NCI-H187 (cell line): ENCODE measurements at places on chromosomes 13 and 19.
A peak's percentile ranks its signal among the peaks of the same experiment; 100 is the strongest.

DNA sequence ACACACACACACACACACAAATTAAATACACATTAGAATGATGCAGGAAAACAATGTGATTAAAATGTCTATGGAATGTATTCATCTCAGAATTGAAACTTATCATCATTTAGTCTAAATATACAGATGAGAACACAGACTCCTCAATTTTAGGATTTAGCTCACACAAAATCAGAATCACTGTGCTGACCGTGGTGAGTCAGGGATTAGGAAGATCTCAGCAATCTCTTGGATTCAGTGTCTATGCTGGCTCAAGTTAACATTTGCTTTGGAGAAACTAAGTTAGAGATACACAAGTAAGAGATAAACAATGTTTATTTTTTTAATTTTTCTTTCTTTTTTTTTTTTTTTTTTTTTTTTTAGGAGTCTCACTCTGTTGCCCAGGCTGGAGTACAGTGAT is 323.6 kb downstream of the KLF12 start:
- DNase-seq, result no peak

DNA sequence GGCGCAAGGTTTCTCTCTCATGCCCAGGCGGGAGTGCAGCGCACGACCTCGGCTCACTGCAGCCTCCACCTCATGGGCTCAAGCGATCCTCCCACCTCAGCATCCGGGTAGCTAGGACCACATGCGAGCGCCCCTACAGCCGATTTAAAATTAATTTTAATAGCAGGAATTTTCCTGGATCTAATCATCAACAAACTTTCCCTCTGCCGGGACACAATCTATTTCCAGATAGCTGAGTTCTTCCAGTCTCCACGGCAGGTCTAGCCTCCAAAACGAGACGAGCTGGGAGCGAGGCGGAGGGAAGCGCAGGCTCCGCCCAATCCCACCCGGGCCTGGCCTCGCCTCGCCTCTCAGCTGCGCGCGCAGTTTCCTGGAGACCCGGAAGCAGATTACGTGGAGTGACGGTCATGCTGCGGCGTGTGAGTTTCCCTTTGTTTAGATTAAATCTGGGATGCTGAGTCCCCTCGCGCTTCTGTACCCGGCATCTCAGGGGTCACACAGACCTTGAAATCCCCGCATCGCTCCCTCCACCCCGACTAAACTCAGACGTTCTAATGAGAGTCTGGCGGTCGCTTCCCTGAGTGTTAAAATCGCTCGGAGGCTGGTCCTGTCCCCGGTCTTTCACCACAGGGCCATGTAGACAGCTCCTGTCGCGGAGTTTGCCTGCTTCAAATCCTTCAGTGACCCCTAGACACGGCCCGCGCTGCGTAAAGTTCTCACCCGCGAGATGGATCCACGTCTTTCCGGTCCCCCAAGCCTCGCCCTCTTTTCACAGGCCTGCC is at the start of gene ZNF880:
Gene ZNF880, plus strand, starts transcription at position 365 of the 782 bp plus-strand sequence. Its CDS starts 43 bp downstream, at position 408.
- DNase-seq, result peak; percentile 67

DNA sequence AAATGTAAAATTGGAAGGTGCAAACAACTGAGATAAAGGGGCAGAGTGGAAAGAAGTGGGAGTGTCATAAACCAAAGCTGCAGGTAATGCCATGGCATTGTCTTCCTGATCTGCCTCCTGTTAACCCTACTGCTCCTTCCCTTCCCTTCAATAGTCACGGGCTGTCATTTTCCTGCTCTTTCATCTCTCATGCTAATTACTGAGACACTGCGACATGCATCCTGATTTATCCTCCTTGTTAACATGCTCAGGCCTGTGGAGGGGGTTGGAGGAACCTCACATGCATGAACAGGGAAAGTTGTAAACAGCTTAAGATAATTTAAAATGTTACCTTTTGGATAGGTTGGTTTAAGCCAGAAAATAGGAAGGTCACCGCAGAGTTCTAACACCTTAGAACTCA is 27.2 kb downstream of the CNMD start:
- no peak for DNase-seq

DNA sequence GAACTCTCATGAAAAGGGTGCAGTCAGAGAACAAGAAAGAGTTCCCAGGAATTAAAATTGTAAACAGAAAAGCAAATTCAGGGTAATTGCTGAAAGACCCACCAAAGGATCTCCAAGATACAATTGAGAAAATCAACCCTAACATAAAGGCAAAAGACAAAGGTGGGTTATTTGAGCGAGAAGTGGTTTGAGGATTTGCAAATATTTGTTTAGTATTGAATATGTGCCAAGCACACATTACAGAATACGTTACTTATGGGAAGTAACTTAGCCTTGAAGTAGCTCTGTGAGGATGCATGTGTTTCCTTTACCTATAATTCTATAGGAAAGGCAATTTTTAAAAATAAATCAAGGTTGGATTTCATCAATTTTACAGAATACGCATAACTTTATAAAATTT is 10.0 kb upstream of the CEACAM21 start:
- no peak for DNase-seq

DNA sequence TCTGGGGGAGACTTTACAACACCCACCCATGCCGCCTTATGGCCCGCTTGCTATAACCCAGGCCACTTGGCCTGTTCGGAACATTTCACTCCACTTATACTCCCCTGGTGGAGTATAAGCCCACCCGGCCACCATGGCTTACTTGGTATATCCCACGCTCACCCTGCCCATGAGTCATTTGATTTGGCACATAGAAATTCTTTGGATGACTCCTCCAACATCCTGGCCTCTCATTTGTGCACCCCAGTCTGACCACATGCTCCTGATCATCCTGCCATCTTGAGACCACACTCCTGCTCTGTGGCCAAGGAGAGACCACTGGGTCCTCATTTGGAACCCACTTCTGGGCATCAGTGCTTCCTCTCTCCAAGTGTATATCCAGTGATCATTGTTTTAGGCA is 5.2 kb downstream of the SPACA6 start:
- no peak for DNase-seq

DNA sequence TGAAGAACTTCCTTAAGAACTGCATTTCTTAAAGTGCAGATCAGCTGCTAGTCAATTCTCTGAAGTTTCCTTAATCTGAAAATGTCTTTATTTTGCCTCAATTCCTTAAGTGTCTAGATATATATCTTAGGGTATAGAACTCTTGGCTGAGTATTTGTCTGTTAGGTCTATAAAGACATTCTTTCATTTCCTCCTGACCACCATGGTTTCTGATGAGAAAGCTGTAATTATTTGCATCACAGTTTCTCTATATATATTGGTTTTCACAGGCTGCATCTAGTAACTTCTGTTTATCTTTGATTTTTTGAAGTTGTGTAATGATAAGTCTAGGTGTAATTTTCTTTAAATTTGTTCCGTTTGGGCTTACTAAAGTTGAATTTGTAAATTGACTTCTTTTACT is 15.2 kb downstream of the NDFIP2 start:
- no peak for DNase-seq

DNA sequence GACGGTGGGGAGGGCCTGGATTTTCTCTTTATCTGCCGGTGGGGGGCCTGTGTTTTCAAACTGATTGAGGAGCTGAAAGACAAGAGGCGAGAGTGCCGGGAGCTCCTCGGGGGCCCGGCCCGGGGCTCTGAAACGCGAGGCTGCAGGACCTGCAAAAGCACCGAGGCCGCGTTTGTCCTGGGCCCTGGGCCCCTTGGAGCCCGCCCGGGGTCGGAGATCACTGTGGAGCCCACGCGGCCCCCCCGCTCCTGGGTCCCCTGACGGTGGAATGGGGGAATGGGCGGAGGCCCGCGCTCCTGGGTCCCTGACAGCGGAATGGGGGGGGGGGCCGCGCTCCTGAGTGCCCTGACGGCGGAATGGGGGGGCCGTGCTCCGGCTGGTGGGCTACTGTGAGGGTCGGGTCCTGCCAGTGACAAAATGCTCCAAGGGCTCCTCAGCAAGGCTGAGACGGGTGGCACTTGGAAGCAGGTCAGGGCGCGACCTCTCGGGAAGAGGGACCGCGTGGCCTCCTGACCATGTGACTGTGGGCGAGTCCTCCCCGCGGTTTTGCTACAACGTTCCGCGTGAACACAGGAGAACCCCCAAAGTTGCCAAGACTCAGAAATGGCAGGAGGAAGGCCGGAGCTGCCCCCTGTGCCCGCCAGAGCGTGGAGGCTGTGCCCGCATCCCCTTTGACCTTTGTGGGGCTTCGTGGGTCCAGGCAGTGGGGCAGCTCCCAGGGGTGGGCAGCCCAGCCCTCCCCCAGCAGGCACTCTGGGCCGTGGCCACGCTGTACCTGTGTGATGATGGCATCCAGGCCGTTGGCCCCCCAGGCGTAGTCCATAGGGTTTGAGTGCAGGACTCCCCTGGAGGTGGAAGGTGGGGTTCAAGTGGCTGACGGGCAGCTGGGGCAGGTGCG is 9.5 kb downstream of the FGF22 start:
- no peak for DNase-seq

GRCh38 chr19:33090179-33090578 is 9.2 kb downstream of the GPATCH1 start:
- no peak for DNase-seq

DNA sequence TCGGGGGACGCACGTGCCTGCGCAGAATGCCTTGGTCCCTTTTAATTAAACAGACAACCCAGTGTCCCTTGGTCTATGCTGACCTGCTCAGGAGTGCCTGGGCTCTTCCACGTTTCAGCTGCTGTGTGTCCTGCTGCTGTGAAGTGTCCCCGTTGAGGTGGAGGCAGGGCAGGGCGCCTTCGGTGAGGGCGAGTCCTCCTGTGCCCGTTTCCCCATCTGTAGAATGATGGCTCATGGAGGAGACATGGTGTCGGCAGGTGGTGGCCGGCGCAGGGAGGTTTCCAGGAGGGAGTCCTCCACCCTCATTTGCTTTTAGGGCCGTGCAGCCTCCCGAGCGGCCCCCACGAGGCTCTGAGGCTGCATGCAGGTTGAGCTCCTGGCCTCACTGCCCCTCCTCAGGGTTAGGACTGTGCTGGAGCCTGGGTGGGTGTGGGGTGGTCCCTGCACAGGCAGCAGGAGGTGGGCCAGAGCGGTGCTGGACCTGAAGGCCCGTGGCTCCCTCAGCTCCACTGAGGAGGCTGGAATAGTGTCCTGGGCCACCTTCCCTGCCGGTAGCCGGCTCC is 8.8 kb downstream of the STK11 start:
- no peak for DNase-seq

DNA sequence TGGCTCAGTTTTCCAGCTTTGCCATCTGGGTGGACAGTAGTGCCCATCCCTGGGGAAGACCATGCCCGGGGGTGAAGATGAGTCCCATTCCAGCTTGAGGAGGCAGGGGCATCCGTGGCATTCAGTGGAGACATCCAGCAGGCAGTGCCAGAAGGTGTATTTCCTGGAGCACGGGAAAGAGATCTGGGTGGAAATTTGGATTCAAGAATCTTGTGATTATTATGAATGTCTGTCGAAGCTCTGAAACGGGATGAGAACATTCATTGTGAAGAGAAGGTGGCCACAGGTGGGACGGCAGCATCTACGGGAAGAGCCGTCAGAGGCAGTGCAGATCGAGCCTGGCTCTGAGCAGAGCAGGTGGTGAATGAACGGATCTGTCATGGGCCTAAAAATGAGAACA is 167.3 kb upstream of the RNF113B start:
- no peak for DNase-seq

- no peak for DNase-seq
These were observed 1308.2 kb downstream of the PCDH9 start for GRCh38 chr13:65921933-65922332.

- no peak for DNase-seq
These were observed 961.9 kb downstream of the DIAPH3 start for GRCh38 chr13:59201841-59202240.

DNA sequence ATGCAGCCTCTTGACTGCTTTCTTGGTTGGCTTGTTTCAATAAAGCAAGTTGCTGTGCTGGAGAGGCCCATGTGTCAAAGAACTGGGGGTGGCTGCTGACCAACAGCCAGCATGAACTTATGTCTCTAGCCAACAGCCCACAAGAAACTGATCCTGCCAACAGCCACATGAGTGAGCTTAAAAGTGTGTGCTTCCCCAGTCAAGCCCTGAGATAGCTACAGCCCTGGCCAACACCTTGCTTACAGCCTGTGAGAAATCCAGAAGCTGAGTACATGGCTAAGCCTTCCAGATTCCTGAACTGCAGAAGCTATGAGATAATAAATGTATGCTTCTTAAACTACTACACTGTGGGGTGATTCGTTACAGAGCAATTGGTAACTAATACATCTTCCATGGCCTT is 38.9 kb upstream of the IPO5 start:
- no peak for DNase-seq

GRCh38 chr19:4284176-4284958 is 5.3 kb downstream of the SHD start:
- DNase-seq, result no peak

DNA sequence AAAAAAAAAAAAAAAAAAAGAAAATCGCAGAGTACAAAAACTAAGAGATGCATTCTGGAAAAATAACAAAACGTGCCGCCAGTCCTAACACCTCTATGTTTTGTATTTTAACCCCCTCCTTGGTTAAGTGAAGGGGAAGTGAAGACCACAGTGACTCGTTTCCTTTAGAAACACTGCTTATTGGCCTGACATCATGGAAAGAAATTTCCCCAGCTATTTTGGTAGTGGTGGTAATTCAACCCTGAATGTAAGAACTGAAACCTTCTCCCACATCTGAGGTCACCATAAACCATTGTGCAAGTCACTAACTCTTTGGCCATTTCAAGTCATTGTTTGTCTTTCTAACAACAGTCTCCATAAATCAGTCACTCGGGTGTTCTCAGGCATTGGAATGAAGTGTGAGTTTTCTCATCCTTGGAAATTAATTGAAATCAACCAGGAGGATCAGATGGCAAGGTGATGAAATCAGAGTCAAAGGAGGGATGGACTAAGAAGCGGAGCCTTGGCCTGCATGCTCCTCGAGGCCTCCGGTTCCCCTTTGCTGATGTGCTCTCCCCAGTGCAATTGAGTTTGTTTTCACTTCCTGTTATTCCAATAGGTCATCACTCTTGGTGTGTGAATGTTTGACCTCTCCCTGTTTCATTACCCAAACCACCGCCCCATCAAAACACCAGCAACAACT is 443.9 kb downstream of the FGF9 start:
- DNase-seq, result no peak

DNA sequence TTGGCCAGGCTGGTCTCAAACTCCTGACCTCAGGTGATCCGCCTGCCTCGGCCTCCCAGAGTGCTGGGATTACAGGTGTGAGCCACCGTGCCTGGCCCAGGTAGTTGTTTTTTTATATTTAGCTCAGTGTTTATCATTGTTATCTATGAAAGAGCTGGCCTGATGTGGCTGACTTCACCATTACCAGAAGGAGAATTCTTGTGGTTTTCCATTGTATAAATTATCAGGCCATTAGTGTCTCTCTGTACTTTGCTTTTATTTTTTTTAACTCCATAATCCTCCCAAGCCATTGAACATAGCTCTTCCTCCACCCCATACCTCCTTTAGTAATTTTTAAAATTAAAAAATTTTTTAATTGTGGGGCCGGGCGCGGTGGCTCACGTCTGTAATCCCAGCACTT is 24.2 kb downstream of the CERS4 start:
- no peak for DNase-seq

DNA sequence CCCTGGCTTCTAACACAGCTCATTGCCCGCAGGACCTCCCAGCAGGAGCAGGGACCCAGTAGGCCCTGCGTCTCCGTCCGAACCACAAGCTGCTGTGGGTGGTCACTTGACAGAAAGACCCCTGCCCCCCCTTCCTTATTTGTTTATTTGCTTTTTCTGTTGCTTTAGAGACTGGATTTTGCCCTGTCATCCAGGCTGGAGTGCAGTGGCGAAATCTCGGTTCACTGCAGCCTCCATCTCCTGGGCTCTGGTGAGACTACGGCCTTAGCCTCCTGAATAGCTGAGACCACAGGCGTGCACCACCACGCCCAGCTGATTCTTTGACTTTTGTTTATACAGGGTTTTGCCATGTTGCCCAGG is 7.6 kb upstream of the PTBP1 start:
- no peak for DNase-seq

GRCh38 chr13:35695448-35695770 is 218.9 kb upstream of the MAB21L1 start:
- DNase-seq, result no peak

- no peak for DNase-seq
These were observed 84.8 kb downstream of the PCDH17 start for GRCh38 chr13:57716295-57716694.
